T-helper 17 cell (primary cell): ENCODE measurements at places on chromosomes 5 and 9.

- no peak for DNase-seq
Observed at GRCh38 chr5:62538017-62538942, 40.3 kb upstream of the LRRC70 start.

DNA sequence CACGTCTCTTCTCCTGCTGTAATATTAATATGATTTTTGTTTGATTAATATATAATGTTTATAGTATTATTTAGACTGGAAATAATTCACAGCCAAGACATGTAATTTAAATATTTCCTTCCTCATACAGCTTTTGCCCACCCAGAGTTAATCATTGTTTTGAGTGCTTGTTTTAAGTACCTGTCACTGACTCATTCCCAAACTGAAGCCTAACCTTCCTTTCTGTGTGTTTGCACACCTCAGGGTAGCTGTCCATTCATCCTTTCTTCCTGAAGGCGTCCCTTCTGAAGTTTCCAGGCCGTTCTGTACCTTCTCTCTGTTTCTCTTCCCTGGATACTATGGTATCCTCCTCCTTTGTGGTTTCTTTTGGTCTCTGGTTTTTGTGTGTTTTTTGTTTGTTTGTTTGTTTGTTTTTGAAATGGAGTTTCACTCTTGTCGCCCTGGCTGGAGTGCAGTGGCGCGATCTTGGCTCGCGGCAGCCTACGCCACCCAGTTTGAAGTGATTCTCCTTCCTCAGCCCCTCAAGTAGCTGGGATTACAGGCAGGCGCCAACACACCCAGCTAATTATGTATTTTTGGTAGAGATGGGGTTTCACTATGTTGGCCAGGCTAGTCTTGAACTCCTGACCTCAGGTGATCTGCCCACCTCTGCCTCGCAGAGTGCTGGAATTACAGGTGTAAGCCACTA is 312.4 kb downstream of the DOCK8 start:
- DNase-seq: no peak

DNA sequence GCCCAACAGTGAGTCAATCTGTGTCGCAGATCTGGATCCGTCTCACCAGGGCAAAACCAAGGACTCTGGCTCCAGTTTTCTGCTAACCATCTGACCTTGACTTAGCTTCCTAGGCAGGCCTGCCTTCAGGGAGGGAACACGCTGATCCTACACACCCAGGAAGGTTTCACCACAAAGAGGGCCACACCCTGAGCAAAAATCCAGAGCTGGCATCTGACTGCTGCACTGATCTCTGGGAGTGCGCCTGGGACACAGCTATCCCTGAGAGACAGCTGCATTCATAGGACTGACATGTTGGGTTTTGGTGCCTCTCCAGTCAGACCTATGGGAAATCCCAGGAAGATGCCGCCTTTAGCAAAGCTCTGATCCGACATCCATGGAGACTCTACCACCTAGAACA is 47.5 kb downstream of the CDK5RAP2 start:
- DNase-seq: no peak

GRCh38 chr9:108033976-108034964 is 544.7 kb upstream of the KLF4 start:
- DNase-seq: no peak

GRCh38 chr5:166961913-166962312 is 1329.5 kb upstream of the WWC1 start:
- DNase-seq: no peak

DNA sequence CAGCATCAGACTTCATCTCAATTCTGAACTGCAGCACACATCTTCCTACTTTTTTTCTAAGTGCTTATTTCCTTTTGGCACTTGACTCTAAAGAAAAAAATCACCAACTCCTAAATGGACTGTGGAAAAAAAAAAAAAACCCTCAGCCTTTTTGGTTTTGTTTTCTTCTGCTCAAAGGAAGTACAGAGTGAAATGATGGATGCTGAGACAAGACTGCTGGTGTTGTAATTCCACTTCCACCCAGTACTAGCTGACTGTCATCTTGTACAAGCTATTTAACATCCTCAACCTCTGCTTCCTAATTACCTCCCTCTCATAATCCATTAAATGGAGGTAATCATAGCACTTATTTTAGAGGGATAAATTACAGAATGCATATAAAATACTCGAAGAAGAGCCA is 171.5 kb upstream of the GNA14 start:
- DNase-seq: no peak

DNA sequence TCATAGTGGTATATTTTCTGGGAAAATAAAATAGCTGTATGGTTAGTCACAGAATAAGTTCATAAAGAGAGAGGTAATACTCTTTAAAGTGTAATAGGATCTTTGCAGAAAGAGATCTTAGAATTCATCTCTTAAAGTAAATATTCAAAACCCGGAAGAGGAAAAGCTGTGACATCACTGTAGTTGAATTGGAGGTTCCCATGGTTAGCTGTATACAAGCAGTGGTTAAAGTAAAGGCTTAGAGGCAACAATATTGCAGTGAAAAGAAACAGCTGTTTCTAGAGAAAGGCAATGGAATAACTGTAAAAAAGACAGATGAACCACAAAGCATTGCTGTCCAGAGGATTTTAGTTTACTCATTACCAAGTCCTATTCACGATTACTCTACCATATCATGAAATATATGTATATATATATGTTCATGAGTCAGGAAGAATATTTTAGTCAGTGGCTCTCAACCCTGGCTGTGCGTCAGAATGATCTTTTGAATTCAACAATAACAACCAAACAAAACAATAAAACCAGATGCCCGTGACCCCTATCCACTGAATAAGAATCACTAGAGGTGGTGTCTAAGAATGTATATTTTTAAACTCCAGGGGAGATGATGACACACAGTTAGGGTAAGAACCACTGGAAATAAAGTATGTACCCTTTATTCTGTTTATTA is 4.7 kb downstream of the ERCC6L2 start:
- DNase-seq: no peak

- no peak for DNase-seq
Observed at GRCh38 chr9:125240649-125240999, 519 bp downstream of the HSPA5 start.

- DNase-seq: no peak
Observed at GRCh38 chr5:98296426-98296825, 477.0 kb upstream of the RGMB start.

DNA sequence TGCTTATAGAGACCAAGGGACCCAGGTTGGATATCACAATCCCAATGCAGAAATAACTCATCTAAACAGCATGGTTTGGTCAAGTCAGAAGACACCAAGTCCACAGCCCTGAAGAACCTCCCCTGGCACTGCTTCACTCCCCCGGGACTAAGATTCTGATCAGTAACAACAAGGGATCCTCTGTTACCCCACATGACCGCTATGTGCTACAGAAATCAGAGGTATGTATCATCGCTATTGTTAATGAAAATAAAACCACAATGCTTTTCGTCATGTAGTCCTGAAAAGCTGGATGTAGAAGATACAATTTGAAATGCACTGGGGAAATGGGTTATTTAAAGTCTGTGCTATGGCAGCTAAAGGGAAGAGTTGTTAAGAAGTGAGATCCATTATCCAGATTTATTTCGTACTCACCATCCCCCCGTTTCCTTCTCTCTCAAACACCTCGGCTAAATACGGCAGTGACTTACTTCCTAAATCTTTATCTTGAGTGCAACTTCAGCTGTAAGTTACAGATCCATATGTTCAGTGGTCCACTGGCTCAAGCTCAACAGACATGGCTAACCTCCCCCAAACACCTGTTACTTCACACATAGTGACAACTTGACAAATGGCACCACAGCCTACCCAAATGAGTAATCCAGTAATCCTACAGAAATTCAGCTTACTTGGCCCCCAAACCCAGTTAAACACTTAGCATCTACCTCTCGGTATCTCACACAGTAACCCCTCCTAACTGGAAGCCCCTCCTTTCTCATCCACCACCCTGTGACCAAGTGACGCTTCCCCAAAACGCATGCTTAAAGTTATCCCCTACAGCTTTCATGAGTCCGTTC is 129.2 kb downstream of the MYO10 start:
- no peak for DNase-seq

- DNase-seq: no peak
Observed at GRCh38 chr9:2066312-2067273, 51.4 kb downstream of the SMARCA2 start.

DNA sequence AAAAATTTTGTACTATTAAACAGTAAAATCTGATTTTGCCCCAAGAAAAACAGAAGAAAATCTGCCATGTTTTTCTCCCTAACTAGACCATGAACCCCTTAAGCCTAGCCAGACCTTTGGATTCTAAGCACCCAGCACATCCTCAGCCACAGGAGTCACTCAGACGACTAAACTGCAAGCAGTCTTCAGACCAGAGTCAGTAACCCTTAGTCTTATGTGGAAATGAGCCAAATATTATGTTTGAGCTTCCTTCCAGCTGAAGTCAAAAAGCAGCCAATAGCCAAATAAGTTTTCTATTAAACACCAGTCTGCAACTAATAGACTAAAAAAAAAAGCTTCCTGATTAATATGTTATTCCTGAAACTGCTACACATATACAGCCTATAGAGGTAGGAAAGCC is 47.4 kb downstream of the GOLPH3 start:
- no peak for DNase-seq

DNA sequence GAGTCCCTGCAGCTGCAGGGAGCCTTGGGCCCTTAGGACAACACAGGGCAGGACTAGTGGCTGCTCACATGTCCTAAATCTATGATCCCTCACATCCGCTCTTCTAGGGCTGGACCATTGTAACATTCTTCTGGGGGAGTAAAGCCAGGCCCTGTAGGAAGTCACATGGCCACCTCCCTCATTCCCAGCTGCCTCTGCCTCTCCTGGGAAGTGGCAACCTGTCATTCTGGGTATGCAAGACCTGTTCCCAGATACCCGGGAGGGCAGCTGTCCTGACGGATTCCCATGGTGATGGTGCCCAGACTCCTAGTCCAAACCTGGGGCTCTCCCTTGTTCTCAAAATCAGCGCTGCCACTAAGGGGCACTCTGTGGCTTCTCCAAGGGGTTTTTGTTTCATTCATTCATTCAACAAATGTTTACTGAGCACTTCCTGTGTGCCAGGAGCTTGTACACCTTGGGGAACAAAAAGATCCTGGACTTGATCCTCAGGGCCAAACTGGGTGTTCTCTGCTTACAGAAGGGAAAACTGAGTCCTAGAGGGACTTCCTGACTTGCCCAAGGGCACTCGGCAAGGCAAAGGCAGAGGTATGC is 85.6 kb downstream of the PSD2 start:
- no peak for DNase-seq

- DNase-seq: no peak
Observed at GRCh38 chr9:6552498-6553121, 92.9 kb downstream of the GLDC start.

GRCh38 chr5:79025054-79025472 is 40.0 kb upstream of the ARSB start:
- DNase-seq: peak; percentile 26

GRCh38 chr5:138226910-138227309 is 13.8 kb upstream of the CDC23 start:
- no peak for DNase-seq

GRCh38 chr9:106704056-106704615 is 158.8 kb upstream of the ZNF462 start:
- DNase-seq: no peak

- no peak for DNase-seq
Observed at GRCh38 chr5:135826221-135826525, 8.3 kb upstream of the SLC25A48 start.

DNA sequence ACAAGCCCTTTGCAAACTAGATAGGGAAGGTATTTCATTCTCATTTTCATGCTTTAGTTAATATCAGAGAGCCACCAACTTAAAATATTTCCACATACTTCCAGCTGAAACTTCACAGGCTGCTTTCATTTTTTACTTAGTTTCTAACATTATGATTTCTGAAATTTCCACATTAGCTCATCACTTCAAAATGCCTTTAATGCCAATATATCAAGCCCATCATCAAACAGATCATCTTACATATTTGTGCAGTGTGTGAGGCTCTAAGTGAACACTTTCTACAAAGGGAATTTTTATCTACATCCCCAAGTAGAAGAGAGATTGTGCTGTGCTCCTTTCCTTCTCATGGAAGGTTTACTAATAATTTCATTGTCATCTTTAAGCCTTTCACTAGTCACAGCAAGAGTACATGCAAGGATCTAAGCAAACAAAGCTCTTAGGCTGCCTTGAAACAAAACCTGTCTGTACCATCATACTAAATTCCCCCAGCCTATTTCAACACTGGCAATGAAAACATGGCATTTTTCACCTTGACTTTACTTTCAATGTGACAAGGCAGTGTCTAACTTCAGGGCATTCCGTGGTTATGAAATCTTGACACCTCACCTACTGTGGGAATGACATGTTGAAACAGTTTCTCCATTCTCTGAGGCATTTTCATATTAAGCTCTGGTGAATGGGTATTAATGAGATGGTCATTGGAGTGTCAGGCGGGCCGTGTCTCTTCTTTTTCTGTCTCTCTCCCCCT is 45.4 kb downstream of the PPP2R2B start:
- no peak for DNase-seq

GRCh38 chr5:137997726-137998213 is 35.1 kb downstream of the FAM13B start:
- no peak for DNase-seq

DNA sequence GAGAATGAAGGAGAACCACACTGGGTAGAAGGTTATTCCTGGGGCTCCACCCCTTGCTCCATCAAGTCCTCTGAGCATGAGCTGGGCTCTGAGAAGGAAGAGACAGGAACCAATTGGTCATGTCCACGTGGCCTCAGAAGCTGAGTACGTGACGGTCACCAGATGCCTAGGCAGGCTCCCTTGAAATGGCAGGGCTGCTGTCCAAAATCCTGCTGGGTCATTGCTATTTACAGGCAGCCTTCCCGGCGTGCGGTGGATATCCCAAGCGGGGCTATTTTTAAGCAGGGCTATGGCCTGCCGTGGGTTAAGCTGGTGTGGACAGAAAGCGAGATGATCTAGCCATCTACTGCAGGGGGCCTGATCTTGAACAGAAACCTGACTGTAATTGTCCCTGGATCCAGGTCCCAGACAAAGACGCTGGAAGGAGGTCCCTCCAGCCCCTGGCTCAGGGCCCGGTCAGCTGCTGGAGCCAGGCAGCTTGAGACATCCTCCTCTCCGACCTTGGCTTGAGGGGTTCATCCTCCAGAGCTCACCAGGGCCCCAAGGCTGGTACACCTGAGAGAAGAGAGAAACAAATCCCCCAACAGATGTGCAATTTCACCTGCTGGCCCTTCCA is 550 bp upstream of the CKMT2 start:
- DNase-seq: no peak

DNA sequence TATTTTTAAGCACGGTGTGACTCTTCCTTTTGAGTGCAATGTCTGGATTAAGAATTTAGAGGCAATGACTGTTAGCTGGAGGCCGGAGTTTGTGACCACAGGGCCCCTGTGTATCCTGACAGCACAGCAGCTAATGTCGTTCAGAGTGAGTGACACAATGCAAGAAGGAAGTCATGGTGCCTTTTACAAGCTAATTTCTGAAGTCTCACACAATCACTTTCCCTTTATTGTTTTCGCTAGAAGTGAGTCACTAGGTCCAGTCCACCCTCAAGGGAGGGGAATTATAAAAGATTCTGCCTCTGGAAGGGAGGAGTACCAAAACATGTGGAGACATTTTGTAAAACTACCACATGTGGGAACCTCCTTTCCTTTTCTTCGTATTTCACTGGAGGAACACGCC is 185.5 kb upstream of the FGF10 start:
- DNase-seq: no peak
